ENCODE measurements at places on chromosomes 11 and 22. TPM values are rescaled to one million over a fixed set of nuclear protein-coding genes. Genes with fewer than 3 reads are reported as not detected.

The GSTT2 gene
- 1.9 TPM for total RNA-seq

DNA sequence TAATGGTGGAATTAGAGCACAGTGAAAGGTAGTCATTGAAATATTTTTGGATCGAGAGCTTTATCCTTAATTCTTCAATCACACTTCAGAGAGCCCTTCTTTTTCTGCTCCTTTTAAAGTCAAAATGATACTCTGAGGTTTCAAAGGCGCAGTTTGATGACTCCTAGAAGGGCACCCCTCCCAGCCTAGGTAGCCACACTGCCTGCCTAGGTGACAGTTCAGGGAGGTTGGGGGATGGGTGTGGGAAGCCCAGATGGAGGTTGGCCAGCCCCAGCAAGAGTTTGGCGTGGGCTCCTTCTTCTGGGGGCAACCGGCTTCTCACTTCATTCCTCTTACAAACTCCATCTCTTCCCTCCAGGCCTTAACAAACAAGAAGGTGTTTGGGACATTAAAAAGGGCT lies 28.6 kb upstream of the PHF21A start:
- no peak for DNase-seq

The FBXO3 gene
- total RNA-seq, result 58.1 TPM

GRCh38 chr11:23480736-23481135 lies 620.5 kb upstream of the CCDC179 start:
- no peak for DNase-seq

DNA sequence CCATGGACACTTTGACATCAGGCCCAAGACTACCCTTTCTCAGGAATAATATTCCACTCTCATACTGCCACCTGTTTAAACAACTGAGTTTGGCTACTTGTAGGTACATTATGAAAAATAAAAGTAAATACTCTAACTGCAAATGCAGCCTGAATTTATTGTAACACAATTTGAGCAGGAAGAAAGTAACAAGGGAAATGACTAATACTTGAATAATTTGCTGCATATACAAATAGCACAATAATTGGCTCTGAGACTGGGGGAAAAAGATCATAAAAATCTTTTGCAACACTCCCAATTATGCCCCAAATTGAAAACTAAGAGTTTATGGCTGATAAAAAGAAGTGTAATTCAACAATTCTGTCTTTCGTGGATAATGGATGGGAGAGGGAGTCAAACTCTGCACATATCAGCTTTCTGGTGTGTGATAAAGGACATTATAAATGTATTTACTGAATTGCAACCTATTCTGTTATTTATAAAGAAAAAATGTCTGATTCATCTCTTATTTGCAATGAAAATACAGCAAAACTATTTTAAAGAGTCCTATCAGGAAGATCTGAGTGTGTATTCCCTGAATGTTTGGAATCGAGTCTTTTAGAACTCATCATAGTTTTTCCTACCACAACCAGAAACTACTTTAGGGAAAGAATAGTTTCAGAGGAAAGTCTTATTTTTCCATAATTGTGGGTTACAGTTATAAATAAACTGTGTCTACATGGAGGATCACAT lies 359.0 kb downstream of the JRKL start:
- DNase-seq, result no peak

The AMPD3 gene
- total RNA-seq, result 3.8 TPM

GRCh38 chr11:8033305-8034105 lies 46.4 kb downstream of the EIF3F start:
- peak; percentile 90 for DNase-seq

The MDK gene
- total RNA-seq, result 3.3 TPM

DNA sequence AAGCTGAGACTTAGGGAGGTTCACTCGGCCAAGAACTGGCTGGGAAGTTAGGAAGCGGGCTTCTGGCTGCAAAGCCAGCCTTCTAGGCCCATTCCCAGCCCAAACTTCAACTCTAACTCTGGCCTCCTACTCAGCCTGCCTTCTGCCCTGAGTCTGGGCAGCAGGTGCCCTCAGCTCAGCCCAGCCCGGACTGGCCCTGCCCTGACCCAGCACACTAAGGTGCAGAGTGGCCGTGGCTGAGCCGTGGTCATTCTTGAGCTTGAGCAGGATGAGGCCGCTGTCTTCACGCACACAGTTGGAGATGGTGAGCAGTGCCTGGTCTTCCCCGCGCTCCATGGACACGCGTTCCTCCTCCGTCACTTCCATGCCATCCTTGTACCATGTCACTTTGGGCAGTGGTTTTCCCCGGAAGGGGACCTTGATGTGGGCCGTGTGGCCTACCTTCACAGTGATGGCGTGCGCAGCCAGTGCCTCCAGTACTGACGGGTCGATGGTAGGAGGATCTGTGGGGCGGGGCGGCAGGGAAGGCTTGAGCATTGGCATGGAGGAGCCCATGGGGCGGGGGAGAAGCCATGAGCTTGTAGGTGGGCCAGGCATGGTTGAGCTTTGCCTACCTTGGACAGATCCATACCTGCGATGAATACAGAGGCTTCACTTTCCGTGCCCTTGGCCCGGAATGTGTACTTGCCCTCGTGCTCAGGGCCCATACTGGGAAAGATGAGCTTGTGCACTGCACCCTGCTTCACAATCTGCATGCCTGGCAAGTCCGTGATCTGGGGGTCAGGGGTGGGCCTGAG lies 12.1 kb downstream of the IGSF22 start:
- no peak for DNase-seq

The C11orf71 gene
- total RNA-seq, result 13.6 TPM

- DNase-seq, result no peak
Observed at GRCh38 chr11:70757241-70757640, 358.9 kb downstream of the CTTN start.

GRCh38 chr11:79344753-79345294 lies 96.0 kb downstream of the TENM4 start:
- no peak for DNase-seq

GRCh38 chr22:44025171-44026065 lies 1.3 kb downstream of the PARVB start:
- no peak for DNase-seq

The OTOG gene
- not detected for total RNA-seq

DNA sequence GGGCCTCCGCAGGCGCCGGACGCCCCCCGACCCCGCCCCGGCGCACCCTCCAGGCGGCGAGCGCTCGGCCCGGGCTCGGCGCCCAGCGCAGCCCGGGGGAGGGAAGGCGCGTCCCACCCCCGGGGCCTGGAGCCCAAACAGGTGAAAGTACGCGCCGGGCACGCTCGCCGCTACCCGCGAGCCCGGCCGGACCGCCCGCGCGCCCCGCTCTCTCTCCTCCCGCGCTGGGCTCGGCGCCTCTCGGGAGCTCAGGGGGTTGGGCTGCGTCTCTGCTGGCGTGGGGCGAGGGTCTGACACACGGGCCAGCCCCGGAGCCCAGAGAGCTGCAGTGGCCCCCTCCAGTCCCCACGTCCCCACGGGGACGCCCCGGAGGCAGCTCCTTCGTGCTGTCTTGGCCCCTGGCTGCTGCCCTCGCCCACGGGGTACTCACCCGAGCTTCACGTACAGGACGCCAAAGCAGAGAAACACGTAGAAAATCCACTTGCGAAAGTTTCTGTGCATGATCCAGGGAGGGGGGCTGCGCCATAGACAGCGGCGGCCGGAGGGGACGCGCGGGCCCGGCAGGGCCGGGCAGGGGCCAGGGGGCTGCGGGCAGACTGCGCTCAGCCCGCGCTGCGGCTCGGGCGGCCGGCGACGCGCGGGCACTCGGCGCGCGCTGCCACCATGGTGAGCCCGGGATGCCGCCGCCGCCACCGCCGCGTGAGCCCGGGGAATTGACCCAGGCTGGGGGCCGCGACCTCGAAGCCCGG lies 534 bp downstream of the WNT7B start:
- DNase-seq, result no peak

The CARD16 gene
- 4.3 TPM for total RNA-seq

GRCh38 chr11:89067264-89067663 lies 1.5 kb upstream of the GRM5 start:
- no peak for DNase-seq

- DNase-seq, result no peak
Observed at GRCh38 chr11:42631220-42631843, 680.5 kb upstream of the API5 start.

The EIF3F gene
- 253 TPM for total RNA-seq

GRCh38 chr22:26474682-26475081 lies 8.9 kb downstream of the HPS4 start:
- DNase-seq, result no peak

DNA sequence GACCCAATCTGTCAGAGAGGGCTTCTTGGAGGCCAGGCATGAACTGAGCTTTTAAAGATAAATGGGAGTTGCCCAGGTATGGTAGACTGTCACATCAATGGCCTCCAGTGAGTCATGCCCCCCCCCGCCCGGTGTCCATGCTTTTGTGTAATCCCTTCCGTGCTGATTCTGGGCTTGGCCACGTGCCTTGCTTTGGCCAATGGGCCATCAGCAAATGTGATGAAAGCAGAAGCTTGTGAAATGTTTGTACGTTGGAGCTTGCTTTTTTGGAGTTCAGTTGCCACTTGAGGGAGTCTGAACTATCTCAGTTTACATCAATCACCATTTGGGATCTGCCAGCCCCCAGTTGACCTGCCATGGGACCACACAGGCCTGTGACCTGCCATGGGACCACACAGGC lies 4.3 kb upstream of the THY1 start:
- peak; percentile 10 for DNase-seq

The MFRP gene
- total RNA-seq, result not detected

The KRTAP5-2 gene
- total RNA-seq, result not detected

DNA sequence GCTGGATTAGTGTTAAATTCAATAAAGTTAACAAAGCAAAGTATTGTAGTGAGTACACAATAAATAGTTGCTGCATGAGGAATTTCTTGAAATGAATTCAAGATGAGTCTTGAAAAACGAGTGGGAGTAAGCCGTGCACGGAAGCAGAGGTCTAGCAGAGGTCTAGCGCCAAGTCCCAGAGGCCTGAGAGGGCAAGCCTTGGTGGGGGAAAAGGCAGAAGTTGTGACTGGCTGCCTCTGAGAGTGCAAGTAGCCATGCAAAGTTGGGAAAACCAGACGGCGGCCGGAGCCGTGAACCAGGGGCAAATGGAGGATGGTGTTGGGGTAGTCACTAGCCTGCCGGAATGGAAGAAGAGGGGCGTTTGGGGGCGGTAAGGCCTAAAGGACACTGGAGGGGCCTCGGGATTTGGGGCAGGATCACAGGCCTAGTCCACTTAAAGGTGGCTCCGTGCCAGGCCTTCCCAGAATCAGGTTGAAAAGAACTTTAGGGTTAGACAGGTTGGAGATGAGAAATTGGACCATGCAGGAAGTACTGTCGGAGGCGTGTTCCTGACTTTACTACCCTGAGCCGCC lies 379 bp upstream of the SLC3A2 start:
- peak; percentile 88 for DNase-seq

The ARHGAP20 gene
- total RNA-seq, result 10.9 TPM

The PDGFB gene
- 3.9 TPM for total RNA-seq

DNA sequence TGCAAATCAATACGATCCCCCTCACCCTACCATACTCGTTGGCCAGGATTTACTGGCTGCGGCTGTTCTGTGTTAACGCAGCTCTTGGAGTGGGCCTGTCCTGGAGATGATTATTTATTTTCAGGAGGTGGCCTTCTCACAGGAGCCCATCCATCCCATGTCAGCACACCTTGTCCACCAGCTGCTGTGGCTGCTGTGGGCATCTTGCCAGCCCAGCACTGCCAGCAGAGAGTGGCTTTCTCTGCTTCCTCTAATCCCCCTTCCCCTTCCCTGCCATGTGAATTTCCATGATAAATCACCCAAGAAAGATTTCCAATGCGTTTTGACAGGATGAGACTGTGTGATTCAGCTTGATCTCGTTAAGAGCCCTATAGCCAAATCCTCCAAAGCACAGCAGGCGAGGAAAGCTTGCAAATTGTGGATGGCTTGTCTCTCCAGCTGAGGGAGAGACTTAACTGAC lies 309.1 kb upstream of the C11orf87 start:
- no peak for DNase-seq

DNA sequence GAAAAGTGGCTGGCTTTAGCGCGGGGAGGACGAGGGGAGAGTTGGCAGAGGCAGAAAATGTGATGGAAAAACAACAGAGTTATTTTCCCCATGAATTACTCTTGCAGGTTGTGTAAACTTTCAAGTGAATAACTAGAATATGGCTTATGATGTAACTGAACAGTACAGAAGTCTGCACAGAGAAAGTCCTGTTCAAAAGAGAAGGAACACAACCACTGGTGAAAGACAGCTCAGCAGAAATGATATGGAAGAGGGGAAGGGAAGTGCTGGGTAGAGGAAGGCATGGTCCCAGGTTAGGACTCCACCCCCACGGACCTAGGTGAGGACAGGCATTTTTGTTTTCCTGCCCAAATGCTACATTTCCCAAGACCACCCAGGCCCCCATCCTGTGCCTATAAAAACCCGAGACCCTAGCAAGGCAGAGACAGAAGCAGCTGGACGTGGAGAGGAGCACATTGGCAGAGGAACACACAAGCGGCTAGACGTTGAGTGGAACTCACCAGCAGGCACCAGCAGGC lies 77.7 kb downstream of the MAML2 start:
- no peak for DNase-seq

DNA sequence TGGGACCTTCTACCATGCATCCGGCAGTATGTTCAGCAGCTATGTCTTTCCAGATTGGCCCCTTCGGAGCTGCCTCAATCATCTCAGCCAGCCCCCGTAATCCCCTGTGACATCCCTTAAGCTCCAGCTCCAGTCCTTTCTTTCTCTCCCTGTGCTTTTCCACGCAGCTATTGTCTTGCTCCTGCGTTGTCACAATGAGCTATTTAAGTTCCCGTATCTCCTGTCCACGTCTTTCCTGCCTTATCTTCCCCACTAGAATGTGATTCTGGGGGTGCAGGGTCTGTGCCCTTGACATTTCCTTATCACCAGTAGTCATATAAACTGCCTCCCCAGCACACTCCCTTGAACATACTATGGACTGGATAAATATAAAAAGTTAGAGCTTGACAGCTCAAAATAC lies 5.1 kb upstream of the ETS1 start:
- DNase-seq, result no peak

The MMP8 gene
- total RNA-seq, result 0.24 TPM

GRCh38 chr11:95269036-95269819 lies 38.2 kb upstream of the SESN3 start:
- no peak for DNase-seq

DNA sequence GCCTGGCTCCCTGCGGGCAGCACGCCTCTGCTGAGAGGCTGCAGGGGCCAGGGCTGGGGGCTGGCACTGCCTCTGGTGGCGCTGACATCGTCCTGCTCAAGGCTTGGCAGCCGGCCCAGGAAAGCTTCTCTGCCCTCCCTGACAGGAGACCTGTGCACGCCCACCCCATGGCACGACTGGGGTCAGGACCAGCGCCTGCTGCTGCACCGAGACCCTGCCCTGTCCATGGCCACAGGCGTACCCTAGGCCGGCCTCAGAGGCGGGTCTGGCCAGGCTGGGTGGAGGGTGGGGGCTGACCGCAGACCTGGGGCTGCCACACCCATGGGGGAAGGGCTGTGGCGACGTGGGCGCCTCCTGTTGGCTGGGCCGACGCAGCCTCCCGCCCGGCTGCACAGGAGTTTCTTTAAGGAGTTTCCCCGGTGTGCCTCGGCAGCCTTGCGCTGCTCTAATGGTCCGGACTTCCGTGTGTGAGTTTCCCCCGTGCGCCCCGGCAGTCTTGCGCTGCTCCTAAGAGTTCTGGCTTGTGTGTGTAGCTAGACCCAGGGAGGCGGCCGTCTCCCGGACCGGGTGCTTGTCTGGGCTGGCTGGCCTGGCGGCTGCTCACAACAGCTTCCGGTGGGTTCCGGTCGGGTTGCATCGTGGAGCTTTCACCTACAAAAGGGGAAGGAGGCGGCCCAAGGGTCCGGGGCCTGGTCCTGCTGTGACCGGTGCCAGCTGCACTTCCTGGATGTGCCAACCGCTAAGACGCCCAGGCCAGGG lies 4.6 kb downstream of the TRABD start:
- peak; percentile 93 for DNase-seq

All from thyroid gland (tissue), 4 donors.